Activated naive CD4-positive, alpha-beta T cell treated with anti-CD3 and anti-CD28 coated beads, Interleukin-2, amount 50 U/mL, for 16 hours (primary cell): ENCODE measurements at places on chromosomes 3 and 15.

DNA sequence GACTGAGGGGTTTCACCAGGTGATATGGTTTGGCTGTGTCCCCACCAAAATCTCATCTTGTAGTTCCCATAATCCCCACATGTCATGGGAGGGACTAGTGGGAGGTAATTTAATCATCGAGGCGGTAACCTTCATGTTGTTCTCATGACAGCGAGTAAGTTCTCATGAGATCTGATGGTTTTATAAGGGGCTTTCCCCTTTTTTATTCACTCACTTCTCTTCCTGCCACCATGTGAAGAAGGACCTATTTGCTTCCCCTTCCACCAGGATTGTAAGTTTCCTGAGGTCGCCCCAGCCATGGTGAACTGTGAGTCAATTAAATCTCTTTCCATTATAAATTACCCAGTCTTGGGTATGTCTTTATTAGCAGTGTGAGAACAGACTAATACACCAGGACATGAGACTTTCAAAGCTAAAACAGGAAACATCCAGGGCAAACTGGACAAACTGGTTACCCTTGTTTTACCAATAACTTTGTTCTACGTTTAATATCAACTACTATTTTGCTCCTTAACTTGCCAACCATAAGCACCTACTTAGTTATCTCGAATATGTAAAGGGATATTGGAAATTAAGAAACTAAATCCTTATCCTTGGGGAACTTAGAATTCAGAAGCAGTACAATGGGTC is 98.2 kb downstream of the MYH15 start:
- DNase-seq = no peak

DNA sequence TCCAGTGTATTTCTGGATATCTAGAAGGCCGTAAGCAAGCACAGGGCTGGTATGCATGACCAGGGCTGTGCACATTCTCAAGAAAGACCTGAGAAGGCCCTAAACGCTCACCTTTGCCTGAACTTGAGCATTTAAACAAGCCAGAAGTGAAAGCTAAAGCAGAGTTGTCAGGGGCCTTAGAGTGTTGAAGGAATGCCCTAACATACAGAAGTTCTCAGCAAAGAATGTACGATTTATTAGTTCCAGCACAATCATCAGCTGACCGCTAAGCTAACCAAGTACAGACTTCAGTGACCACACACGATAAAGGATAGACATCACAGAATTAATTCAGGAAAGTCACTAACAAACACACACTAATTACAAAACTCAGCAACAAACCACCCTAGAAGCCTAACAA is 8.7 kb downstream of the HLTF start:
- DNase-seq = no peak

DNA sequence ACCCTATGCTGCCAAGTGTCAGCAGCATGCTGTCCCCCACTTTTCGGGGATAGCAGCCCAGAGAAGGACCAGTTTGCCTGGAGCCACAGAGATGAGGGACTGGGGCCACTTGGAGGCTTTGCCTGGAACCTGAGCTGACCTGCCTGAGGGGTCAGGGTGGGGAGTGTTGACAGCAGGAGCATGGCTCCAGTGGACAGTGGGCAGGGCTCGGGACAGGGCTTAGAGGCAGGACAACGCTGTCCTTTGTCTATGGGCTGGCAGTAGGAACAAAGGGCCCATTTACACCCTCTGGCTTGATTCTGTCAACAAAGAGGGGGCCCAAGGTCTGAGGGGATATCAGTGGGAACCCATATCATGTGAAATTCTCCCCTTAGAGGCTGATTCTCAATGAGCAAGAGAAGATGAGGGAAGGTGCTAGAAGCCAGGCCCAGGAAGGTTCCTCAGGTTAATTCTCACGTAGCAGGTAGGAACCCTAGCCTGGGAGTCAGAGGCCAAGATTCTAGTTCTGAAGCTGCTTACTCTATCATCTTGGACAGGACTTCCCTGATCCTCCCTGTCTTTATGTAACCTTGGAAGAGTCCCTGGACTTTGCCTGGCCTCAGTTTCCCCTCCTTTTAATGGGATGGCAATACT is 29.7 kb upstream of the HHATL start:
- no peak for DNase-seq

DNA sequence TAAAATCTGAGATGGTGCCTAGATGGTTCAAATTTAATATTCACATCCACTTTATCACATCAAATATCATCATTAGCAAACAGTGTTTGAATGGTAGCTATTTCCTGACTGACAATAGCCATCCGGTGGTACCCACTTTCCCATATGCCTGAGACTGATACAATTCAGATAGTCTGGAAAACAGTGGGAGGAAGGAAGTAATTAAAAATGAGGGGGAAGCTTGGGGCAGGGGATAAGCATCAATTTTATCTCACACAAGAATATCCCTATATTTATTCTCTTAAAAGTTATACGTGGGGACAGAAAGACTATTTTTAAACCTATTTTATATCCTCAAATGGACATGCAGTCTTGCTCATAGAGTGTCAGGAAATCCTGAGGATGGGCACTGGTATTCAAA is 122.5 kb upstream of the GAP43 start:
- DNase-seq = no peak
